ENCODE measurements at places on chromosomes 16 and 17.

GRCh38 chr17:73396431-73397277, 84.9 kb upstream of the CDC42EP4 start:
- DNase-seq: no peak

DNA sequence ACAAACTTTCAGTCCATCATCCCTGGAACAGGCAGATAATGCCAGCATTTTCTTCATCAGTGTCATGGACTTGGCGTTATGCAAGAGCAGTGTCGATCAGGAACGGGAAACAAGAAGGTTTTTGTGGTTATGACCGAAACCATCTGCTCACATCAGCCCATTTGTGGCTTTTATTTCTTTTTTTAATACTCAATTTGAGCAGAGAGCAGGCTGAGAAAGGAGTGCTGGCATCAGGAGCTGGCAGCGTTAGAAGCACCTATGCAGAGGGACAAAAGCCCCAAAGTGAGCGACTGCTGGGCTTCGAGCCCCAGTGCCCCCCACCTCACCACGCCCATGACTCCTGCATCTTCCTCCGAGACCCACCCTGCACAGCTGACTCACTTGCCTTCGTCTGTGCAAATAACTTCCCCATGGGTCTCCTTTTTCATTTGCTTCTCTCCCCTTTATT, 16.2 kb upstream of the CD300E start:
- DNase-seq: no peak

DNA sequence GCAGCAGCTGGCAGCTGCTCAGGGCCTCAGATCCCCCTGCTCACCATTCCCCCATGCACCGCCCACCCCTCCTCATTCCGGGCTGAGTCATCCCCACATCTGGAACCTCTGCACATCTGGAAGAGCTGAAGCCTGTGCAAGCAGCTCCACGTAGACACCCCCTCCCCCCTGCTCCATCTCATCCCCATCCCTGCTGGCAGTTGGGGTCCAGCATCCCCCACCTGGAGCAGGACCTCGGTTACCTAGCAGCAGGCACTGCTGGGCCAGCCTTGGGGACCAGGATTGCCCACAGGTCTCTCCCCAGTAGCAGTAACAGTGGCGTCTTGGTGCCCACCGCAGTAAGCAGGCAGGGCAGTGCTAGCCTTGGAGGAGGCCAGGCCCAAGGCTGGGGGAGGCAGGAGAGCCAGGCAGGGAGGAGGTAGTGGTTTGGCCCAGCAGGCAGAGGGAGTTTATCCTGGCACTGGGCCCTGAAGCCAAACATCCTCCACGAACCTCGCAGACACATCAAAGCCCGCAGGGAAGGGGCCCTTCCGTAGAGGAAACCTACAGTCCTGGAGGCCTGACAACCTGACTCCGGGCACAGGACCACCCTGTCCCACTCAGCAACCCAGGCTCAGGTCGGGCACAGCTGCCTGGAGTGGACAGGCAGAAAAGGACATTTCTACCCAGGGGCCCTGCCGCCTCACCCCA, 7.7 kb upstream of the TMEM92 start:
- DNase-seq: peak; percentile 7

- DNase-seq: no peak
These were observed 115.1 kb downstream of the ABCA8 start for GRCh38 chr17:68840073-68840472.

DNA sequence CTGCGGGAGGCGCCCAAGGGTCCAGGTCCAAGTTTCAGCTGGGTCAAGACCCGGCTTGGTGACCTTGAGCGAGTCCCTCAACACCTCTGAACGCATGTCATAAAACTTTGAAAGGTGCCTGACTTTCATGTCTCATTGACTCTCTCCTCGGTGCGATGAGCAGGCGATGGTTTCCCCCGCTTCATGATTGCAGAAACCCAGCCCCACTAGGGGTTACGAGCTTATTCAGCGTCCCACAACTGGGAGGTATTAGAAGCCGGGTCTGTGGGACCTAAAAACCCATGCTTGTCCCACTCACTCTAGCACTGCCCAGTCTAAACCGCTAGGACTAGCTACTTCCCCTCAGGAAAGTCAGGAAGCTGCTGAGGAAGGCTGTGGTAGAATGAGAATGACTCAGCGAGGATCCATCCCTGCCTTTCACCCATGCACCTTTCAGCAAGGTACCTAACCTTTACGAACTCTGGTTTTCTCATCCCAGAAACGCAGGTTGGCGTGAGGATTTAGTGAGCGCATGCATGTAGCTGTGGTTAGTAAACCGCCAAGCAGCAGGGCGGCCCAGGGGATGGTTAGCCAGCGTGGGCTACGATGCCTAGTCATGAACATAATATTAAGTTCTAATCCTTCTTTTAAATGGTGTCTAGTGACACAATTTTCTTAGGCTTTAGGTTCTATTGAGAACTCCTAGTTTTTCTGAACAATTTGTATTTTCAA, 26.2 kb upstream of the RFFL start:
- peak; percentile 77 for DNase-seq

Data from HuH-7 (cell line).